ENCODE measurements at places on chromosomes 16 and 17.

DNA sequence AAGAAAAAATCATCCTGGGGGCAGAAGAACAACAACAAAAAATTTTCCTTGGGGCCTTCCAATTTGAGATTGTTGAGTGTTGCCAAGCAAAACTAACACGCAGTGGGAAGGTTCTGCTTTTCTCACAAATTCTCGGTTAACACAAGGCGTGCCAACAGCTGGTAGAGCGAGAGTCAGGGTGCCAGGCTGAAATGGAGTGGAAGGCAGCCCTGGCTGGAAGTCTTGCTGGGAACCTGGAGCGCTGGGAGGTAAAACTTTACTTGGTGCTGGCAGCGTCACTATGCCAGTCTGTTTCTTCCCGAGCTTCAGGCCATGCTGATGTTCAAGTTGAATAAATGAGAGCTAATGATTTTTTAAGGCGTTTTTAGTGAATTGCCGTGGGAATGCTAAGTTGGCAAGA is 189.4 kb downstream of the WWOX start:
- no peaks in the 10 kb centered on the region for H3K36me3 ChIP-seq
- H3K27ac ChIP-seq: no peak overlapping the region
- H3K27me3 ChIP-seq: no peaks in the 10 kb centered on the region
- H3K4me3 ChIP-seq: no peak overlapping the region
- peaks cover 26% of the 10 kb centered on the region for H3K4me1 ChIP-seq

DNA sequence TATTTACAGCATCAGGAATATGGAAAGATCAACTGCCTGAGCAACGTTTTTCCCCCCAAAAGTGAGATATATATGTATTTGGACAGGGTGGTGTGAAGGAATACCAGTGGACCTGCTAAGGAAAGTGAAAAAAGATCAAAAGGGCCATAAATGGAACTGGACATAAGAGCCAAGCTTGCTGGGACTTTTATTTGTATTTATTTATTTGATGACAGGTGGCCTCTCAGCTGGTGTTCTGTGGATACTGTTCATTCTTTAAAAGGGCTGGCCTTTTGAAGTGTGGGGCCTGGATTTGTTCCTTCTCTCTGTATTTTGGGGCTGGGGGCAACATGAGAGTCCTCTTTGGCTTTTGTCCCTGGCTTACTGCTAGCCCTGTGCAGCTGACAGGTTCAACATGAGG is 306.6 kb upstream of the N4BP1 start:
- H3K4me3 ChIP-seq: no peak overlapping the region
- no peak overlapping the region for H3K27ac ChIP-seq
- H3K4me1 ChIP-seq: peaks cover 15% of the 10 kb centered on the region
- no peaks in the 10 kb centered on the region for H3K27me3 ChIP-seq
- DNase-seq: no peak

DNA sequence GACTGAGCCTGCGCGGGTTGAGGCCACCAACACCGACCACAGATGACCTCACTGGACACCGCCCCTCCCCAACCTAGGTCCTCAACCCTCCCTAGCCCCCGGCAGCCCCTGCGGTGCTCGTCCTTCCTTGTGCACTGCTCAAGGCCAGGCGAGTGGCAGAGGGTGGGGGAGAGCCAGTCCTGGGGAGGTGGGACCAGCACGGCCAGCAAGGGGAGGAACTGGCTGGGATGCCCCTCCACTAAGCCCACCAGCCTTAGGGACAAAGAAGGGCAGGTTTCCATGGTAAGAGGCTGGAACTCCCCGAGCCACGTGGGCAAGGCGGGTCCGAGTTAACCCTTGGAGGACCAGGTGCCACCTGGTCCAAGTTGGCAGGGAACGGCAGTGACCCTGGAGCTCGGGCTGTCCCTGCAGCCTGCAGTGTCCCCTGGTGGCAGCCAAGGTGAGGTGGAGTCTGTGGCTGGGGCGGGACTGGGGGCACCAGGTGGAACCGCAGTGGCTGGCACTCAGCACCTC is 9.2 kb downstream of the FSCN2 start:
- no peaks in the 10 kb centered on the region for H3K27me3 ChIP-seq
- H3K4me3 ChIP-seq: no peak overlapping the region
- H3K4me1 ChIP-seq: peaks cover 11% of the 10 kb centered on the region
- peak; percentile 80 for DNase-seq

GRCh38 chr17:39598047-39598481 is 9.7 kb downstream of the NEUROD2 start:
- no peak for DNase-seq
- no peak overlapping the region for H3K4me3 ChIP-seq
- no peaks in the 10 kb centered on the region for H3K36me3 ChIP-seq
- H3K27ac ChIP-seq: no peak overlapping the region
- peaks cover 46% of the 10 kb centered on the region for H3K27me3 ChIP-seq
- H3K4me1 ChIP-seq: peaks cover 15% of the 10 kb centered on the region

DNA sequence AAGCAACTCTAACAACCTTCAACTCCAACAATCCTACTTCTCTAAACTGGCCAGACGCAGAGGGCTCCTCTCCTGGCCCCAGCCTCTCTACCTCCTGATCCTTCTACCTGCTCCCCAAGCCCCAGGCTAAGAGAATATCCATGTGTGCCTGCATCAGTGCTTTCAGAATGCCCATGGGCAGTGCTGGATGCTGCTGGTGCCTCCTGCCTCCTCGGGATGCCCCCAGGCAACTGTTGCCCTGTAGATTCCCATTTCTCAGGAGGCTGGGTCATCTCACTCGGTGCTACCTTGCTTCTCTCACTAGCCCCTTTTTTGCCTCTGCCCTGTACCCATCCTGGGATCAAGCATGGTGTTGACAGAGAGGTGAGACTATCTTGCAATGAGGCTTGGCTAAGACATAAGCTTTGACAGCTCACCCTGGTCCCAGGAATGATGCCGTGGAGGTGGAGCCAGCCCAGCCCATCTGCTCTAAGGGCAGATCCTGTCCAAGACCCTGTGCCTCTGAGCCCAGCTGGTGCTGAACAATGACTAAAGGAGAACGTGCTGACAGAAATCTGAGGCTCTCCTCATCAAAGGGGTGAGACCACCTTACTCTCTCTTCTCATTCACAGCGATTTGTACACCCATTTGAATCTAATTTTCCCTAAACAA is 19.4 kb upstream of the SUPT4H1 start:
- no peaks in the 10 kb centered on the region for H3K4me1 ChIP-seq
- DNase-seq: no peak

Data from thyroid gland (tissue), 4 donors.